ENCODE measurements at places on chromosomes 12 and 14. TPM values are rescaled to one million over a fixed set of nuclear protein-coding genes. Genes with fewer than 3 reads are reported as not detected.
A peak's percentile ranks its signal among the peaks of the same experiment; 100 is the strongest.

GRCh38 chr14:70655110-70655826 lies 13.6 kb downstream of the TTC9 start:
- H3K4me1 ChIP-seq, result no peaks in the 10 kb centered on the region
- no peaks in the 10 kb centered on the region for H3K36me3 ChIP-seq
- H3K4me3 ChIP-seq, result no peak overlapping the region
- no peak for DNase-seq
- peaks cover 6% of the 10 kb centered on the region for H3K27me3 ChIP-seq

Gene CLEC2A
- not detected for total RNA-seq

Gene E2F7
- total RNA-seq, result 22.1 TPM

- H3K4me1 ChIP-seq, result peaks cover 22% of the 10 kb centered on the region
- no peaks in the 10 kb centered on the region for H3K36me3 ChIP-seq
- H3K27ac ChIP-seq, result peak overlapping the region; percentile 14
- H3K27me3 ChIP-seq, result no peaks in the 10 kb centered on the region
- H3K4me3 ChIP-seq, result no peak overlapping the region
Measured at GRCh38 chr14:92585981-92586937, 72.7 kb downstream of the RIN3 start.

Gene HOXC9
- total RNA-seq, result 9.6 TPM

Gene SERPINA4
- not detected for total RNA-seq

DNA sequence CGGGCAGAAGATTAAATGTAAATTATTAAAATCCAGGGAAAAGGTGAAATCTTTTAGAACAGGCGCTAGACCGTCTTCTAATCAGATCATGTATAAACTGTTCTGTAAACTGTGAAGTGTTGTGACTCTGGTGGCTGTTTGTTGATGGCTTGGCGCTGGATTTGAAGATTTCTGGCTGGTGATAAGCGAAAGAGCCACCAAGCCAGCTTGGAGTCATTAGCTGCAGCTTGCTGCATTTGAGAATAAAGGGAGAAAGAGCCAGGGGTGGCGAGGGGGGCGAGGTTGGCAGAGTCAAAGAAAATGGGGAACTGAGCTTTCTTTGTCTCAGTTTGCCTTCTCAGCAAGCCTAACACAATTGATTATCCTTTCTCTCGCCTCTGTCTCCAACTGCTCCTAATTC lies 8.0 kb downstream of the SYNDIG1L start:
- H3K36me3 ChIP-seq, result no peaks in the 10 kb centered on the region
- H3K27me3 ChIP-seq, result peaks cover 23% of the 10 kb centered on the region
- no peak overlapping the region for H3K27ac ChIP-seq
- no peak overlapping the region for H3K4me3 ChIP-seq
- H3K4me1 ChIP-seq, result no peaks in the 10 kb centered on the region
- DNase-seq, result no peak

DNA sequence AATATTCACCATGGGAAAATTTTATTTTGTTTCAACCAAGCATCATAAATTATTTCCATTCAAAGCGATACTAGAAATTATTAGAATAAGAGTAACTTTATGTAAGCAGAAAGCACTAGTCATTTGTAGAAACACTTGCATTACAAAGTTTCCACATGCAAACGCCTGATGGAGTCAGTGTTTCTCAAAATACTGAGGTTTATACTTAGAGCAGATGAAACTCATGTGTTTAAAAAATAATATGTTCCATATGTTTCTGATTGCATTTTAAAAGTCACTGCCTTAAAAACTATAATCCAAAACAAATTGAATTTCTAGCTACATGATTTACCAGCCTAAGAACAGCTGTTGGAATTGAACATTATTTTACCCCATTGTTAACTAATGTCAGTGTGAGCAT lies 1246.4 kb downstream of the SLC16A7 start:
- no peak for DNase-seq
- no peak overlapping the region for H3K4me3 ChIP-seq
- no peaks in the 10 kb centered on the region for H3K36me3 ChIP-seq

Gene HOXC4
- total RNA-seq, result 1.4 TPM

- DNase-seq, result peak; percentile 93
- H3K36me3 ChIP-seq, result peaks cover 81% of the 10 kb centered on the region
- H3K27ac ChIP-seq, result peak overlapping the region; percentile 77
Measured at GRCh38 chr12:6532051-6532926, 2.0 kb upstream of the GAPDH start.

- no peak for DNase-seq
- H3K4me3 ChIP-seq, result no peak overlapping the region
- H3K36me3 ChIP-seq, result peaks cover 94% of the 10 kb centered on the region
- no peaks in the 10 kb centered on the region for H3K4me1 ChIP-seq
- H3K27me3 ChIP-seq, result no peaks in the 10 kb centered on the region
- no peak overlapping the region for H3K27ac ChIP-seq
Measured at GRCh38 chr12:71645268-71645667, 18.4 kb downstream of the ZFC3H1 start.

Gene AQP2
- total RNA-seq, result not detected

Gene DPPA3
- total RNA-seq, result not detected

Gene RHEBL1
- 0.34 TPM for total RNA-seq

Gene ABCD2
- total RNA-seq, result not detected
